ENCODE measurements at places on chromosomes 11 and 22. TPM values are rescaled to one million over a fixed set of nuclear protein-coding genes. Genes with fewer than 3 reads are reported as not detected.

Gene FREY1
- 1.1 TPM for total RNA-seq

Gene THYN1
- total RNA-seq: 77.8 TPM

Gene MMP3
- total RNA-seq: 10.7 TPM

Gene FDXACB1
- 2.6 TPM for total RNA-seq

Gene OR52A1
- total RNA-seq: not detected

Gene BDNF
- 26.4 TPM for total RNA-seq

Gene C1QTNF4
- 0.05 TPM for total RNA-seq

All from smooth muscle cell of the umbilical artery (primary cell).